Lower leg skin (tissue), 4 donors: ENCODE measurements at places on chromosomes 4 and X.
A peak's percentile ranks its signal among the peaks of the same experiment; 100 is the strongest.

GRCh38 chr4:37951461-37952352 is 8.5 kb upstream of the PTTG2 start:
- no peak for DNase-seq

DNA sequence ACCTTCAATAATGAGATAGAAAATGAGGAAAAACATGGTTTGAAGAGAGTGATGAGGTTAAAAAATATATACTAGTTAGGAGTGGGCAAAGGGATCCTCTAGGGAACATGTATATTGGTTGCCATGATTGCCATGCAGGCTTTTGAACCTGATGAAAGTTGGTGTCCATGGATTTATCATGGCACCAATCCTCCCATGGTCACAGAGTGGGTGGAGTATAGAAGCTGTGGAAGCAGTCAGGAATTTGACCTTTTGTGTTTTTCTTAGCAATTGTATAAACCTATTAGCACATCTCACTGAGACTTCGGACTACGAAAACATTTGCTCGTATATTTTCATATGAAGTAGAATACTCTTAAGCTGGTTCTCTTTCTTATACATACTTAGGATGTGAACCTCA is 30.9 kb upstream of the SYTL5 start:
- no peak for DNase-seq

DNA sequence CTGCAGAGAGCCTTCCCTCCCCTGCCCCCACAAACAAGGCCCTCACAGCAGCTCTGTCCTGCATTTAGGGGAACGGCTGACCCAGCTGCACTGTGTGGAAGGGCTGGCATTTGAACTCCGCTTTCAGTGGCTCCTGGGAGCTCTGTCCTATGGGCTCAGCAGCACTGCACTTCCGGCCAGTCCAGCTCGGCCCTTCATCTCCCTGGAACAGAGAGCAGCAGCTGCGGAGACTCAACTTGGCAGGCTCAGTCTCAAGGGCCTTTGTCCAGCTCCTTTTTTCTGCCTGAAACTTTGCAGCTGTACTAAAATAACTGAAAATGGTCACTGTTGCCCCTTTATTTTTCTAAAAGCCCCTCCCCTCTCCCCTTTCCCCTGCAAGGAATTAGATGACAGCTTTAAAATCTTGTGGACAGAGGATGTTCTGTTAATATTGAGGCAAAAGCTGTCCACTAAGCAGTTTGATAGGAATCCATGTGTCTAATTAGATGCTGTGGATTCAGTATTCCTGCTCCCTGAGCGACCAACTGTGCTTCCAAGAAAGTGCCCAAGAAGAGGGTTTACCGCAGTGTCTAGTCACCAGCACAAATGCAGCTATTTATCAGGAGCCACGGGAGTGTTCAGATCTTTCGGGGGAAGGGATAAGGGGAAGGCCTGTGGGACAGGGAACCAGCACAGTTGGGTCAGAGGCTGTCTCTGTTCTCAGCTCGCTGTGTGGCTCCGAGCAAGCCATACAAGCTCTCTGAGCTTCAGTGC is 133.1 kb downstream of the AFAP1 start:
- DNase-seq = peak; percentile 84

- DNase-seq = no peak
Observed at GRCh38 chr4:10204401-10205058, 87.9 kb upstream of the WDR1 start.

DNA sequence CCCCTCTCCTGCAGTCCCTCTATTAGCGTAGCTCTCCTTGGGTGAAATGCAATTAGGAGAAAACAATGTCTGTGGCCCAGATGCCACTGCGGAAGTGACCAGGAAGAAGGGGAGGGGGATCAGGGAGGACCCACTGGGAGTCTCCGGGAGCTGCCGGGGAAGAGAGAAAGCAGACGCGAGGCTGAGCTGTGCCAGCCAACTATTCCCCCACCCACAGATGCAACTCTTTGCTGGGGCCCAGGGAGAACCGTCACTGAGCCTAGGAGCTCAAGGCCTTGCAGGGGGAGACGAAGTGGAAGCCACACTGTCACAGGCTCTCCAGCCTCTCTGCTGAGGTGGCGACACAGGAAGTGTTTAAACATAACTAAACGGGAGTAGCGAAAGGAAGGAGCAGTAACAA is 149.2 kb downstream of the BCOR start:
- DNase-seq = no peak
